ENCODE measurements at places on chromosomes 1 and 21.

- no peak for DNase-seq
These were observed 64.1 kb upstream of the TMPRSS15 start for GRCh38 chr21:18467715-18468114.

GRCh38 chr1:3846541-3846940 is 10.5 kb downstream of the CEP104 start:
- no peak for DNase-seq

GRCh38 chr21:27130154-27130553 is 163.3 kb upstream of the ADAMTS5 start:
- DNase-seq: no peak

DNA sequence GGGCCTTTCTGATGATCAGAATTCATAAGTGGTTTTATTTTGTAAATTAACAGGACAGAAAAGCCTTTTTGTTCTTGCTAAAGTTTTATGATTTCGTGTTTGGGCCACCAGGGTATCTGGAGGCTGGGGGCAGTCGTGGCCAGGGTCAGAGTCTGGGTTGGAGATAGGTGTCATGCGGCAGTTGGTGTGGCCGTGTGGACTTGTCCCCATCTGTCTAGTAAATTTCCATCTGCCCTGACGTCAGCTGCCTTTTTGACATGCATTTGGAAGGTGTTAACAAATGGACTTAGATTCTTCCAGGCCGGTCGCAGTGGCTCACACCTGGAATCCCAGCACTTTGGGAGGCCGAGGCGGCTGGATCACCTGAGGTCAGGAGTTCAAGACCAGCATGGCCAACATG is 56.8 kb downstream of the SKI start:
- DNase-seq: no peak

GRCh38 chr1:32894681-32895080 is 6.5 kb downstream of the TMEM54 start:
- no peak for DNase-seq

GRCh38 chr1:230211436-230212145 is 144.6 kb downstream of the GALNT2 start:
- DNase-seq: no peak

- DNase-seq: no peak
These were observed 70.4 kb upstream of the BACH1 start for GRCh38 chr21:29228306-29228705.

DNA sequence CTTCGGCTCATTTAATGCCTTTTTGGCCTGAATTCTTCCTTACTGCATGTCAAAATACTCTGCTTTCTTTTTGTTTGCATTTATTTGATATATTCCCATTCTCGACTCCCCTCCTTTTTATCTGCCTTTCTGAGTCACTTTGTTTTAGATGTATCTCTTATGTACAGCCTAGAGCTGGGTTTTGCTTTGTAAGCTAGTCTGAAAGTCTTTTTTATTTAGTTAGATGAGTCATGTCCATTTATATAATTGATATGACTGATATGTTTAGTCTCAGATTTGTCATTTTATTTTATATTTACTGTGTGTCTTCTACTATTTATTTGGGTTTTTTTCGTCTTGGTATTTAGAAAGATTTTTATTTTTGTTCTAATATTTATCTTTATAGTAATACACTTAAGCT is 33.6 kb upstream of the GNG5 start:
- DNase-seq: no peak

DNA sequence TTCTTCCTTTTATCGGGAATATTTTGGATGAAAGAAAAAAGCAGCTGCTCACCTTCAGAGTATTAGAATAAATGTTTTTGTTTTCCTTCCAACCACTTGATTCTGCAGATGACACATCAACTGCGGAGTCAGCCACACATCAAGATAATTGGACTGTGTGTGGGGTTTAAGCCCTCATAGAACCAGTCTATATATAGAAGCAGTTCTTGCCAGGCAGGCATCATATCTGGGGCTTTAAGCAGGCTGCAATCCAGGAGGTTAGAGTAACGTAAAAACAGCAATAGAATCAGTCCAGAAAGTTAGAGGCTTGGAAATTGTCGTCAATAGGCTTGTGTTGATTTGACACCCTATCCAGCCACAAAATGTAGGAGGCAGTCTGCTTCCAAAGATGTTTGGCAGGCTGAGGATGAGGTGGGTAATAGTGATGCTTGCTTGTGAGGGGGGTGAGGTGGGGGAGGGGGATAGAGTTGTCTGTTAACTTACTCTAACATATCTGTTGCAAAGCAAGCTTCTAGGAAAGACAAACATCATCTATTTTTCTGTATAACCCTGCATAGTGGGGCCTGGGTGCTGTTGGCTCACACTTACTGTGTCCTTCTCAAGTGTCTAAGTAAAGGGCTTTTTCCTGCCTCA is 64.8 kb downstream of the PEX14 start:
- DNase-seq: no peak

DNA sequence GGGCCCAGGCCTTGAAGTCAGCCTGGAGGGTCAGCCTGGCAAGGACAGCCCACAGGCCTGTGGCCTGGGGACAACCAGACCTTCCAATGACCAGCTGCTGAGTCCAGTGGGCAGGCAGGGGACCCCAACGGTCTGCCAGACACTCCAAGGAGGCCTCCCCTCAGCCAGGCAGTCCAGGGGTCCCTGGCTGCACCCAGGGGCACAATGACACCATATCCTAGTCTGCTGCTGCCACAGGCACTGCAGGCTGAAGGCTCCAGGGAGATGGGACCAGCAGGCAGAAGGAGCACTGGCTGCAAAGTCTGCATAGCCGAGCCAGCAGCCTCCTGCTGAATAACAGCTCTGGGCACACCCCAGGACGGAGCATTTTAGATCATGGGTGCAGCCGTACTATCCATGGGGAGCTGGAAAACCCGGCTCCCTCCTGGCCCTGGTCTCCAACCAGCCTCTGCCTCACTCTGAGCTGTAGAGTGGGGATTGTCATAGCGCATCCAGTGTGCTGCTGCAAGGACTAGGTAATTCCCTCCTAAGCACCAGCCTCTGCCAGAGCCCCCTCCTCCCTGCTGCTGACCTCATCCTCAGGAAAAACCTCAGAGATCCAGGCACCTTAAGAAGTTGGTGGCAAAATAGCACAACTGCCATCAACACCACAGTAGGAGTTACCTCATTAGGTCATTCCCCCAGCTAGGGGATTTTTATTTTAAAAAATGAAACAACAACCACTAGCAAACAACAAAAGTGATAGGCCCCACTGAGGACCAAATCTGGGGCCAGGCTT is 4.8 kb upstream of the LAPTM5 start:
- no peak for DNase-seq

DNA sequence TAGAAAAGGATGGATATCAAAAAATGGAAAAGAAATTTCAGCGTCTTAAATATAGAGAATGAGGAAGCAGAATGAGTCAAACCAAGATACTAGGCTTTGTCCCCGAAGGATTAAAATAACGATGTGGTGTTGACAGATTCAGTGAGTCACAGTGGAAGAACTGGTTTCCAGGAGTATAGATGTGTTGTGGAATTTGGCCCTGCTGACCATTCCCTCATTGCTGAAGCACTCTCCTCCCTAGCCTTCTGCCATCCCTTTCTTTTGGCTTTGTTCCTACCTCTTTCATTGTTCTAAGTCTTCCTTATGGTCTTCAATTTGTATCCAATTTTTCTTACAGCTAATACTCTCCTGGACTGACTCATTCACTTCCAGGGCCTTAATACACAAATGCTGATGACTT is 23.1 kb upstream of the USP25 start:
- no peak for DNase-seq
